ENCODE measurements at places on chromosomes 13 and 19.

- peak; percentile 15 for DNase-seq
These were observed 18.4 kb upstream of the KCTD15 start for GRCh38 chr19:33778089-33778791.

- DNase-seq: no peak
These were observed 32.2 kb upstream of the ZNF726 start for GRCh38 chr19:23882493-23882892.

- DNase-seq: no peak
These were observed 2.5 kb upstream of the BCAT2 start for GRCh38 chr19:48813123-48813913.

DNA sequence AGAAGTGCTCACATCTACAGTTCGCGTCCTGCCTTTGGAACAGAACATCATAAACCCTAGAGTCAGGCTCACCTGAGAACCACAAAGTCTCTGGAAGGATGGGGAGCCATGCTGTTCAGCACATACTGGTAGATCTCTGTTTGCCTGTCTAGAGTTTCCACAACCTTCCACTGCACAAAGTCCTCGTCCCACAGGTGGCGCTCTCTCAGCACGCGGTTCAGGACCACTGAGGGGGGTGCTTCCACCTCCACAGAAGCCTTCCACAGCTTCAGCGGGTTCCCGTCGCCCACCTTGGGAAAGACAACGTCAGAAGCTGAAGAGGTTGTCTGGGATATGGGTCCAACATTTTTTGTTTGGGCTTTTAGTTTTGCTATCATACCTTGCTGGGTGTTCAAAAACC is 93.6 kb downstream of the KL start:
- no peak for DNase-seq

DNA sequence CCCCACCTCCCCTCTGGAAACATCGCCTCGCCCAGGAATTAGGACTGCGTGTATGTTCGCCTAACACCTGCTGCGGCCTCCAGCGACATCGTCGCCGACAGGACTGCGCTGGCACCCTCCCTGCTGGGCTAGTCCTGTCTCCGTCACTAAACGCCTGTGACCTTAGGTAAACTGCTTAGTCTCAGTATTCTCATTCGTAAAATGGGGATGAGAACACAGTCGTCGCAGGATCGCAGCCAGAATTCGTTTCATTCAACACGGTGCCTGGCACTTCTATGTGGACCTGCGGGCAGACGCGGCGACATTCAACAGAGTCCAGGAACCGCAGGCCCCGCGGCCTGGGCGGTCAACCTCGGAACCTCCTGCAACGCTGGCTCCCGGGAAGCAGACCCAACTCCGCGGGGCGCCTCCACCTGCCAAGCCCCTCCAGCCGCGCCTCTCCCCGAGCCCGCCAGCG is 485 bp downstream of the CRYL1 start:
- no peak for DNase-seq

DNA sequence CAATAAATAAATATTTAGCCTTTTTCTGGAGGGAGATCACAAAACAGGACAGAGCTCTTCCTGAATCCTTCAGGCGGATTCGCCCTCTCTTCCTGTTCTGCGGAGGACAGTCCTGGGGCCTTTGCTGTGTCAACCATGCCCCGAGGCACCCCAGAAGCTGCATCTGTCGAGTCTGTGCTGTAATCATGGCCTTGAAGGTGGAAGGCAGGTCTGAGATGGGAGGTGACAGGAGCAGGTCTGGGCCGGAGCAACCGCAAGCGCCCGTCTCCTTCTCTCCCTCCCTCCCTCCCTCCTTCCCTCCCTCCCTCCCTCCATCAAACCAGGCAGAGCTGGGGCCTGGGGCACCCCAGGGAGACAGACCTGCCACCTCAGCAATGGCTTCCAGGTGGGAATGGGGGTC is 4.6 kb upstream of the FXYD3 start:
- no peak for DNase-seq
